ENCODE measurements at places on chromosomes 16 and 17. TPM values are rescaled to one million over a fixed set of nuclear protein-coding genes. Genes with fewer than 3 reads are reported as not detected.

Gene WFDC1
- 0.24 TPM for total RNA-seq

Gene LITAFD
- total RNA-seq: not detected

Gene GPT2
- 68.8 TPM for total RNA-seq

Gene TP53TG3
- not detected for total RNA-seq

Gene CCR7
- 0.31 TPM for total RNA-seq

Gene TBC1D26
- 0.83 TPM for total RNA-seq

Gene TBX2
- total RNA-seq: not detected

Gene ZNF423
- 54.0 TPM for total RNA-seq

Gene SPIRE2
- 6.9 TPM for total RNA-seq

Gene TPSD1
- total RNA-seq: not detected

Gene PLD6
- not detected for total RNA-seq

DNA sequence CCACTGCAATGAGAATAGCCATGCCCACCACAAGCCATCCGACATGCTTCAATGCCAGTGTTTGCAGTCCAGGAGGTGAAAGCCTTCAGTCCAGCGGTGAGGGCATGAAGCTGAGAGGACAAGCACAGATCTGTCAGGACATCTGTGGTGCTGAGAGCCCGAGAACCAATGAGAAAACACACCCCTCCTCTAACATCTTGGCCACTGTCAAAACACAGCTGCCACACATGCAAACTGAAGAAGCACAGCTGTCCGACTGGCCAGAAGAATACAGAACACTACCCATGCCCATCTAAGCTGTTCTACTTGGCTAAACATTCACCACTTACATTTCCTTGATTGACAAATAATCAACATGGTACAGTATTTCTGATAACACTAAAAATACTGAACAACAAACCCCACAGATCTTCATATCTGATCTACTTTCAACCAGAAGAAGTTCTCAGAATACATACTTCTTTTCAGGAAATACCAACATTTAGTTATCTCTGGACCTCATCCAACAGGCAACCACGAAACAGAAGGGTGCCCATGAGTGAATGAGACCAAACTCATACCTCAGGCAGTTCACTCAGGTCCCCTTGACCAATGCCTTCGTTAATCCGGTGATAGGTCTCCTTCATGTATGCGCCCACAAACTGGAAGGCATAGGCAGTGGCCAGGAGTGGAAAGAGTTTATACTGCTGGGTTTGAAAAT lies 10.2 kb upstream of the FBF1 start:
- no peak overlapping the region for H3K4me3 ChIP-seq
- no peak overlapping the region for H3K27ac ChIP-seq
- H3K4me1 ChIP-seq: no peaks in the 10 kb centered on the region
- no peak for DNase-seq
- H3K27me3 ChIP-seq: no peaks in the 10 kb centered on the region

- 0 out of 2 replicates have a peak, but pooled peaks cover 3% of the 10 kb centered on the region for H3K36me3 ChIP-seq
- no peaks in the 10 kb centered on the region for H3K4me1 ChIP-seq
- H3K27me3 ChIP-seq: no peaks in the 10 kb centered on the region
- H3K27ac ChIP-seq: no peak overlapping the region
Observed at GRCh38 chr16:28574925-28575324, 21.2 kb downstream of the SGF29 start.

GRCh38 chr17:81057079-81057730 lies 22.3 kb downstream of the BAIAP2 start:
- H3K27ac ChIP-seq: no peak overlapping the region
- H3K27me3 ChIP-seq: no peaks in the 10 kb centered on the region
- no peaks in the 10 kb centered on the region for H3K4me1 ChIP-seq
- DNase-seq: no peak
- H3K36me3 ChIP-seq: peaks cover 4% of the 10 kb centered on the region

DNA sequence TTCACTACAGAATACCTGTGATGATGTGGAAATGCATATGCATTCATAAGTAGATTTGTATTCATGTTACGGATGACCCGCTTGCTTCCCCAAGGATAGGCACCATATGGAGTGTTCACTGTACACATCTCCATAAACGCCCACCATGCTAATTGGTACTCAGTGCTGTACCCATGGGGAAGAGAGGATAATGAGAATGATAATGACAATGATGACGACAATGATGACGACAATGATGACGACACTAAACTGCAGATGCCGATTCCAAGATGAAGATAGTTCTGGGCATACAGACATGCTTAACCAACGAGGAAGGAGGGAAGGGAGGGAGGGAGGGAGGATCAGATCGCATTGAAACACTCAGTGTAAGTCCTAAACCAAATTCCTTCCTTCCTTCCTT lies 26.5 kb upstream of the ZFHX3 start:
- H3K27ac ChIP-seq: no peak overlapping the region
- peaks cover 8% of the 10 kb centered on the region for H3K27me3 ChIP-seq
- no peaks in the 10 kb centered on the region for H3K4me1 ChIP-seq
- no peaks in the 10 kb centered on the region for H3K36me3 ChIP-seq
- DNase-seq: no peak
- H3K4me3 ChIP-seq: no peak overlapping the region

GRCh38 chr16:78057803-78058564 lies 35.6 kb downstream of the CLEC3A start:
- H3K4me1 ChIP-seq: no peaks in the 10 kb centered on the region
- no peak overlapping the region for H3K27ac ChIP-seq
- H3K4me3 ChIP-seq: no peak overlapping the region
- H3K27me3 ChIP-seq: no peaks in the 10 kb centered on the region
- no peak for DNase-seq
- H3K36me3 ChIP-seq: no peaks in the 10 kb centered on the region

DNA sequence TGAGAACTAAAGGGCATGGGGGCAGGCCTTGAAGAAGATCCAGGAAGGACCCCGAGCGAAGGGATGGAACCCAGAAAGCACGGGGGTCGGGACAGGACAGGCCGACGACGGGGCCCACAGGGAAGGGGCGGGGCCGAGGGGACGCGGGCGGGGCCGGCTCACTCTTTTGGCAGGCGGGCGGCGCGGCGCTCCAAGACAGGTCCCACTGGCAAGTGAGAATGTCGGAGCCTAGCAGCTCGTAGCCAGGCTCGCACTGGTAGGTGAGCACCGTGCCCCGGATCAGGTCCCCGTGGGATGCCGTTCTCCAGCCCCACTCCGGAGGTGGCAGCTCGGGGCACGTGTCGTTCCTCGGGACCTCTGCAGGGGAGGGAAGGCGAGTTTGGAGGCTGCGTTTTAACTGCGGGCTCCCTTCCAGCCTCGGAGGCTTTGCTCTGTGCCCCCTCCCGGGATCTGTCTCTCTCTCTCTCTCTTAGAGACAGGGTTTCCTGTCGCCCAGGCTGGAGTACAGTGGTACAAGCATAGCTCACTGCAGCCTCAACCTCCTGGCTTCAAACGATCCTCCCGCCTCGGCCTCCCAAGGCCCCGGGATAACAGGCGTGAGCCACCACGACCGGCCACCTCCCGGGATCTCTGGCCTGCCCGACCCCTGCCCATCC lies 13.7 kb upstream of the CDIPT start:
- no peak for DNase-seq
- H3K36me3 ChIP-seq: peaks cover 2% of the 10 kb centered on the region
- H3K27me3 ChIP-seq: no peaks in the 10 kb centered on the region
- peak overlapping the region; percentile 87 for H3K4me3 ChIP-seq
- no peak overlapping the region for H3K27ac ChIP-seq
- no peaks in the 10 kb centered on the region for H3K4me1 ChIP-seq

DNA sequence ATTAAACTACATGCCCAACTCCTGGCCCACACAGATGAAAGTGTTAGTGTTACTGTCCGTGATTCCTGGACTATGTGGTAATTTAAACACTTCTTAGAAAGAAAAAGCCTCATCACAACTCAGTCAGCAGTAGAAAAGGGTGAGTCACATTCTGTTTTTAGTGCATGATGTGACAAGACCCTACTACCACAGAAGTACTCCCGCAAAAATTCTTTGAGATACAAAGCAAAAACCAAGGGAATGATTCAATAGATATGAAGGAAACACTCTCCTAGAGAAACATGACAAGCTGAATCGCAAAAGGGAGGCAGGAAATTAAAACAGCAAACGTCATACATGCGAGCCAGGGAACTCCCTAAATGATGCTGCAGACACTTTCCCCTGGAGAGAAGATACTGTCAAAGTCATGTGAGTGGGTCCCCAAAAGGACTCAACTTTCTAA lies 14.4 kb downstream of the SNN start:
- H3K4me3 ChIP-seq: no peak overlapping the region
- no peak for DNase-seq
- no peaks in the 10 kb centered on the region for H3K4me1 ChIP-seq
- H3K36me3 ChIP-seq: peaks cover 59% of the 10 kb centered on the region

GRCh38 chr16:86541560-86541959 lies 13.5 kb downstream of the MTHFSD start:
- H3K36me3 ChIP-seq: no peaks in the 10 kb centered on the region
- no peak for DNase-seq
- no peak overlapping the region for H3K27ac ChIP-seq
- no peaks in the 10 kb centered on the region for H3K27me3 ChIP-seq

- no peak overlapping the region for H3K4me3 ChIP-seq
- no peak for DNase-seq
- no peaks in the 10 kb centered on the region for H3K27me3 ChIP-seq
Observed at GRCh38 chr17:2705888-2706795, 5.4 kb downstream of the CLUH start.

DNA sequence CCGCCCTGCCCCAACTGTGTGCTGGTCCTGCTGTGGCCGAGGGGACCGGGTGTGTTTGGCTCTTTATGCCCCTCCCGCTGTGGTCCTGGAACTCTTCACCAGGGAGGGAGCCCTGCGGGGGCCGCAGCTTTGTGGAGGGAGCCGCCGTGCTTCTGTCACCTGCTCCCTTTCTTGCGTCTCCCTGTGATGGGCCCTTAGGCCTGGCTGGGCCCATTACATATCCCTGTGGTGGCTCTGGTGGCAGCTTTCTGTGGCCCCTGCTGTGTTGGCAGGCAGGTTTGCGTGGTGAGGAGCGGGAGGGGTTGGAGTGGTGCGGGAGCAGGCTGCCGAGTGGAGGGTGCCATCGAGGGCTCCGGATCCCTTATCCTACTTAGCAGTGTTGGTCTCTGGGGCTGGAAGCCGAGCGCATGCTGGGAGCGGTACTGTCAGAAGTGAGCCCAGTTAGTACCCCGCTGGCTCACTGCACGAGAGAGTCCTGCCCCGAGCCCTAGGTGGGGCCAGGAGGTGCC lies 60.4 kb downstream of the PDPK1 start:
- no peaks in the 10 kb centered on the region for H3K4me1 ChIP-seq
- no peaks in the 10 kb centered on the region for H3K27me3 ChIP-seq
- H3K4me3 ChIP-seq: no peak overlapping the region
- H3K36me3 ChIP-seq: peaks cover 19% of the 10 kb centered on the region
- DNase-seq: peak; percentile 21

- no peak overlapping the region for H3K27ac ChIP-seq
- H3K4me3 ChIP-seq: no peak overlapping the region
- no peaks in the 10 kb centered on the region for H3K27me3 ChIP-seq
- no peak for DNase-seq
- H3K36me3 ChIP-seq: no peaks in the 10 kb centered on the region
Observed at GRCh38 chr17:8041249-8041928, 2.5 kb downstream of the ALOX15B start.

DNA sequence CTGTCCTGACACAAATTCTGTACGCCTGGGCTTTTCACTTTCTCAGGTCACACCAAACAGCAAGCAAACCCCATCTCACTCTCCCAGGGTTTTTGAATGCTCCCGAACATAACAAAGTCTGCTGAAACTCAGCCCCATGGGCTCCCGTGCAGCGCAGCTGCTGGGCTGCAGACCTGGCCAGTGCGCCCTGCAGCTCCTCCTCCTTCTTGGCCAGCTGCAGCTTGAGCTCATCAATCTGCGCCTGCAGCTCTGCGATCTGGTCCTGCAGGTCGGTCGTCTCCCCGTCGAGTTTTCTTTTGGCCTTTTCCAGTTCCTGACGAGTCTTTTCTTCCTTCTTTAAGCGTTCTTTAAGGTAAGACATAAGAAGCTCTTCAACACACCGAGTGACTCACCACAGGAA lies 70.5 kb downstream of the NDEL1 start:
- no peaks in the 10 kb centered on the region for H3K4me1 ChIP-seq
- H3K36me3 ChIP-seq: peaks cover 39% of the 10 kb centered on the region
- no peak overlapping the region for H3K4me3 ChIP-seq
- H3K27ac ChIP-seq: no peak overlapping the region

- H3K27me3 ChIP-seq: no peaks in the 10 kb centered on the region
- no peak for DNase-seq
Observed at GRCh38 chr17:78641243-78641642, 64.0 kb upstream of the DNAH17 start.

DNA sequence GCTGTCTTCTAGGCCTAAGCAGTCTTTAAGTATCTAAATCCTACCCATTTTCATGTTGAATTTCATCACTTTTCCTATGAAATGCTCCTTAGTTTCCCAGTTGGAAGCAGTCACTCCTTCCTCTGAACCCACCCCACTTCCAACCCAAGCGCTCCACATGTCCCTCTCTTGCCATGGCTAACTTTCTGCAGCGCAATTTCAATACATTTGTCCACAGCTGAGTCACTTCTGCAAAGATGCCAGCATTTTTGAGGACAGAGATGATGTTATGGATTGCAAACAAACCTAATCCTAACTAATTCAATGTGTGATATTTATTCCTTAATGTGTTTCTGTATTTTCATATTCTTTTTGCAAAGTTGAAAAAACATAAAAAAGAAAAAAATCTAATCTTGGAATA lies 71.7 kb downstream of the HLF start:
- H3K4me3 ChIP-seq: no peak overlapping the region
- peaks cover 4% of the 10 kb centered on the region for H3K4me1 ChIP-seq
- no peak for DNase-seq
- H3K27me3 ChIP-seq: no peaks in the 10 kb centered on the region
- no peak overlapping the region for H3K27ac ChIP-seq
- no peaks in the 10 kb centered on the region for H3K36me3 ChIP-seq

DNA sequence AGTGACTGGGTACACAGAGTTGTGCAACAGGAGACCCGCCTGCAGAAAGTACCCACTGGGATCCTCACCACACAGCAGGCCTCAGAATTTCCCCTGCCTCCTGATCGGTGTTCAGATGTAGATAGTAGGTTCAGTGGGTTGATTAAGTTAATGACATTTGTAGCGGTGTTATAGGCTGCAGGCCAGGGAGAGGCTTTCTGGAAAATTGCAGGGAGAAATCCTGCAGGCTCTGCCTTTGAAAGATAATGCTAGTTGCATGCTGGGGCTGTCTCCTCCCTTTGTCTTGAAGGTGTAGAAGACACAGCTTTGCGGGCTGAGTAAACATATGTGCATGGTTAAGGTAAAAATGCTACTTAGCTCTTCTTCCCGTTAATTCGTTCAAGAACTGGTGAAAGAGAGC lies 406.3 kb upstream of the RBFOX1 start:
- H3K4me3 ChIP-seq: no peak overlapping the region
- no peaks in the 10 kb centered on the region for H3K27me3 ChIP-seq
- no peaks in the 10 kb centered on the region for H3K4me1 ChIP-seq
- no peak overlapping the region for H3K27ac ChIP-seq

- H3K27ac ChIP-seq: no peak overlapping the region
- H3K36me3 ChIP-seq: peaks cover 25% of the 10 kb centered on the region
- DNase-seq: no peak
- H3K4me3 ChIP-seq: peak overlapping the region; percentile 80
- peaks cover 39% of the 10 kb centered on the region for H3K27me3 ChIP-seq
Observed at GRCh38 chr16:67151431-67152097, 766 bp upstream of the B3GNT9 start.

- no peak overlapping the region for H3K4me3 ChIP-seq
- peaks cover 13% of the 10 kb centered on the region for H3K36me3 ChIP-seq
- no peaks in the 10 kb centered on the region for H3K4me1 ChIP-seq
- no peak for DNase-seq
- H3K27ac ChIP-seq: no peak overlapping the region
Observed at GRCh38 chr16:23428351-23428750, 24.6 kb downstream of the COG7 start.
